A549 treated with DMSO at 1 μM for 4 hours (cell line): ENCODE measurements at places on chromosomes 3 and 15. TPM values are rescaled to one million over a fixed set of nuclear protein-coding genes. Genes with fewer than 3 reads are reported as not detected.

UROC1 gene
- total RNA-seq = not detected in 5 replicates

TSEN2 gene
- 16.9 to 21.1 TPM (median 19.7 TPM) in 5 replicates for total RNA-seq

ACTRT3 gene
- 2.4 to 3.2 TPM (median 2.9 TPM) in 5 replicates for total RNA-seq

MED12L gene
- 0.30 to 0.72 TPM (median 0.60 TPM) in 5 replicates for total RNA-seq

ERC2 gene
- 0.10 to 0.30 TPM (median 0.23 TPM) in 3 of 5 replicates, not detected in the others for total RNA-seq

SV2B gene
- total RNA-seq = 0.02 to 0.03 TPM (median 0.03 TPM) in 4 of 5 replicates, not detected in the other

CLDN18 gene
- not detected in 5 replicates for total RNA-seq

DPPA2 gene
- total RNA-seq = not detected in 5 replicates

ECE2 gene
- total RNA-seq = not detected in 5 replicates

GHSR gene
- total RNA-seq = not detected in 5 replicates

CELSR3 gene
- total RNA-seq = 3.7 to 5.5 TPM (median 4.5 TPM) in 5 replicates
